ENCODE measurements at places on chromosomes 1 and 21. TPM values are rescaled to one million over a fixed set of nuclear protein-coding genes. Genes with fewer than 3 reads are reported as not detected.

Gene MSH4
- total RNA-seq, result 0.25 TPM

Gene ORC1
- 21.6 TPM for total RNA-seq

Gene PLXNA2
- 0.43 TPM for total RNA-seq

Gene SHISA4
- 0.34 TPM for total RNA-seq

Gene UTS2
- not detected for total RNA-seq

Gene F13B
- not detected for total RNA-seq

Gene ZNF593OS
- not detected for total RNA-seq

Gene FLG2
- not detected for total RNA-seq

Gene DCDC2B
- total RNA-seq, result 0.10 TPM

Gene MTMR11
- 7.2 TPM for total RNA-seq

Gene C1orf167
- not detected for total RNA-seq

Gene UMODL1
- 0.20 TPM for total RNA-seq

Gene CENPF
- total RNA-seq, result 134 TPM

Gene XCL1
- not detected for total RNA-seq

Gene CASQ2
- total RNA-seq, result not detected

Gene C1QC
- not detected for total RNA-seq

Gene GSTM4
- total RNA-seq, result 14.4 TPM

Gene BMP8B
- 0.08 TPM for total RNA-seq

Gene SPATA21
- total RNA-seq, result not detected

Gene ARTN
- 0.53 TPM for total RNA-seq

Gene PIP5K1A
- total RNA-seq, result 57.7 TPM

Gene TMEM79
- total RNA-seq, result 9.0 TPM
